C1 segment of cervical spinal cord (tissue), 14 donors: ENCODE measurements at places on chromosomes 1 and 21.

- DNase-seq: no peak
Measured at GRCh38 chr1:248842781-248843331, 4.8 kb downstream of the ZNF672 start.

- DNase-seq: no peak
Measured at GRCh38 chr1:40530735-40531380, 579 bp upstream of the ZNF684 start.

DNA sequence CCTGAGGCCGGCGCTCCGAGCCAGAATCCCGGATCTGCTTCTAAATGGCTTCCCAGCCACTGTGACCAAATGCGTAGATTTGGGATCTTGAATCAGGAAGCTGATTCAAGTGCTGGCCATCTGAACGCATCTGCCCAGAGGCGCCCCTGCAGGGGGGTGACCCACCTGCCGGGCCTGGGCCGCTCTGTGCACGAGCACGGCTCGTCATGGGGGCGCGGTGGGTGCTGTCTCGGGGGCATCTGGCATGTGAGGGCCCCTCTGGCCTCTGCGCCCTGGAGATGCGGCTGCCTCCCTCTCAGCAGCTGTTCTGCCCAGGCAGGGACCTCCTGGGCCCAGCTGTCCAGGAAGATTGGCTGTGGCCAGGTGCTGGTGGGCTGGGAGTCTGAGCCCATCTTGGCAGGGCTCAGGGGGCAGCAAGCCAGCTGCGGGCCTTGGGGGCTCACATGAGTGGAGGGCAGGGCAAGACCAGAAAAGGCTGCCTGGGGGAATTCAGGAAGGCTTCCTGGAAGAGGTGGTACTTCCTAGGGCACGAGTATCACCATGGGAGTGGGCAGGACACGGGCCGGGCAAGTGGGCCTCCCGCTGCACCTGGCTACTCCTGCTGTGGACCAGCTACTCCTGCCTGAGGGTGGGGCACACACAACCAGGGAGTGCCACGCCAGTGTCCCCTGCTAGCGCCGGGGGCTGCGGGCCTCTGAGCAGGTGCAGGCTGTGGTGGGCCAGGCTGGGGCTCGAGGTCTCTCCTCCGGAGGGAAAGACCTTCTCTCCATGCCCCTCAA lies 25.1 kb downstream of the PLCH2 start:
- DNase-seq: no peak

DNA sequence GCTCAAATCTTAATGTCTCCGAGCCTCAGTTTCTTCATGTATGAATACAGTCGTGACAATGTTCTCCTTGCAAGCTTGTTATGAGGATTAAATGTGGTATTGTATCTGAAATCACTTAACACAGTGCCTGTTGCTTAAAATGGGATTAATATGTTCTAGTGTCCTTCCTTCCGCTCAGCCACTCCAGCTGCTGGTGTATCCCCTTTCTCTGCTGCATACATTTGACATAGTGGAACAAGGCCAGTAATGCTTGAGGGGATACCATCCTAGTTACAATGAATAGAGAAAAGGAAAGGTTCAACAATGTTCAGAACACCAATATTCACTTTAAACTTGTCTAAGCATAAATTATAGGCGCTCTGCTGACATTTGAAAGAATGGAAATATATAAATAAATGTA lies 64.0 kb downstream of the PROX1 start:
- no peak for DNase-seq

GRCh38 chr1:112711670-112712069 lies 3.5 kb downstream of the PPM1J start:
- DNase-seq: no peak

- no peak for DNase-seq
Measured at GRCh38 chr1:90591970-90592356, 125.1 kb downstream of the BARHL2 start.

DNA sequence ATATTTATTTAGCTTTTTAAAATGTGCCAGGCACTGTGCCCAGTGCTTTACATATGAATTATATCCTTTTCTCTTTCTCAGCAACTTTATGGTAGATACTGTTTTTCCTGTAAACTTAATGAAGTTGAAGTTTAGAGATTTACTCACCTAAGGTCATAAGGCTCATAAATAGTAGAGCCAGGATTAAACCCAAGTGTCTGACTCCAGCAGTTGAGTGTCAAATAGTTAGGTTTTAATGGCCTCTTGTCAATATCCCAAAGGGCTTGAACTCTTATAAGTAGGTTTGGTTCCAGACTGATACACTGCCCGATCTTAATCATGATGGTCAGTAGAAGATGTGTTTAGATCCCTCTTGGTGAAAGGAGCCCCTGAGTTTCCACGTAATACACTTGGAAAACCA lies 37.8 kb downstream of the RABGAP1L start:
- DNase-seq: no peak

- DNase-seq: no peak
Measured at GRCh38 chr1:211628417-211628816, 47.0 kb downstream of the NEK2 start.

DNA sequence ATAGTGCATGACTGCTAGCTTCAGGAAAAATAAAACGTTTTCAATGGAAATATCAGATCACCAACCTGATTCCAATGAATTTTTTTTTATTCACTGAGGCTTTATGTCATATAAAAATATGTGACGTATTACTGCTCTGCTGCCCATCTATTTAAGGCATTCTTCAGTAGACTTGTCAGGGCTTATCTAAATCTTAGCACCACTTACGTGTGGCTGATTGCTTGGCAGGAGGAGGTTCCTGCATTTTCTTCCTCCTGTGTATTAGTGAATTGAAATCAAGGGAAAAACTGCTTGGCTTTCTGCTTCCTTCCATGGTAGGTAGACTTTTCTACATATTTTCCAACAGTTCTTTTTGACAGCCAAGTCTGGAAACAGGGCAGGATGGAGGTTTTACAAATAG lies 80.3 kb downstream of the ROR1 start:
- DNase-seq: no peak

DNA sequence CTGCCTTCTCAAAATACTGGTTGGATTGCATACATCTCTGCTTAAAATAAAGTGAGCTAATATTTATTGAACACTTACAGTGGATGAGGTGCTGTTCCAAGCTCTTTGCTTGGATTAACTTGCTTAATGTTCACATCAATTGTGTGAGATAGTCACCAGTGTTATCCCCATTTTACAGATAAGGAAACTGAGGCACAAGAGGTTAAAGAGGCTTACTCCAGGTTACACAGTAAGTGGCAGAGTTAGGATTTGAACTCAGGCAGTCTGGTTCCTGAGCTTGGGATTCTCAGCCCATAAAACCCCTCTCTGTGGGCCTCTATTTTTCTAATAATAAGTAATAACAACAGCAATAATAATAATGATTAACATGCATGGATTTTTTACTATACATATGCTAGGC lies 13.6 kb upstream of the FAAH start:
- DNase-seq: no peak

- DNase-seq: no peak
Measured at GRCh38 chr1:214581785-214582184, 21.2 kb upstream of the CENPF start.

DNA sequence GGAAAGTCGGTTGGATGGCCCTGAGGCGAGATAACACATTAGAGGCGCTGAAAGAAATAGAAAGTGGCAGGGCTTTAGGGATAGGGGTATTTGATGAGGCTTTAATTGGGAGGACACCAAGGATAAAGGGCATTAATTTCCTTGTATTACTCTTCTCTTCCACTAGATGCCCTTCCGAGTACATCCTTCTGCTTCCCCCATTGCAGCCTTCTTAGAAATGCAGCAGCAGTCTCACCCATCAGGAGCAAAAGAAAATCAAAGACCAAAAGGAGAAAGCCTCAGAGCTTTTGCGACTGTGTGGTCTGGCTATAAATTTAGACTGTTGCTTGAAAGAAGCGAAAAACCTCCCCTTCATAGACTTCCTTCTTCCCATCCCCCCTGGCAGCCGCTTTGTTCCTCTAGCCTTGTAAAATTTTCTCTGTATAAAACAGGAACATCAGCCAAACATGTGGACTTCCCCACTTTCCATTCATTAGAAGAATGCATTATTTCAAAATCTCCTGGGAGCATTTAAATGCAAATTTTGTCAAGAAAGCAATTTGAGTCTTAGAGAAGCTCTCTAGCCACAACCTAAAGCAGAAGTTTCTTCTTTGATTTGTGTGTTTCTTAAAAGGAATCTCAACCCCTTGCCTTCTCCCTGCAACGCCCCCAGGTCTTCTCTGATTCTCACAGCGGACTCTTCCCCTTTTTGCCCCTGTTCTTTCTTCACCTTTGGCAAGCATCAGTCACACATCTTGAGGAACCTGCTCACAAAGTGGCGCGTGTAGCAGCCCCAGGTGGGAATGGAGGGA lies 76.6 kb downstream of the NDUFS5 start:
- peak; percentile 44 for DNase-seq

- no peak for DNase-seq
Measured at GRCh38 chr1:240831191-240831631, 219.3 kb upstream of the GREM2 start.

- DNase-seq: no peak
Measured at GRCh38 chr21:44455524-44456213, 359 bp downstream of the LRRC3 start.

DNA sequence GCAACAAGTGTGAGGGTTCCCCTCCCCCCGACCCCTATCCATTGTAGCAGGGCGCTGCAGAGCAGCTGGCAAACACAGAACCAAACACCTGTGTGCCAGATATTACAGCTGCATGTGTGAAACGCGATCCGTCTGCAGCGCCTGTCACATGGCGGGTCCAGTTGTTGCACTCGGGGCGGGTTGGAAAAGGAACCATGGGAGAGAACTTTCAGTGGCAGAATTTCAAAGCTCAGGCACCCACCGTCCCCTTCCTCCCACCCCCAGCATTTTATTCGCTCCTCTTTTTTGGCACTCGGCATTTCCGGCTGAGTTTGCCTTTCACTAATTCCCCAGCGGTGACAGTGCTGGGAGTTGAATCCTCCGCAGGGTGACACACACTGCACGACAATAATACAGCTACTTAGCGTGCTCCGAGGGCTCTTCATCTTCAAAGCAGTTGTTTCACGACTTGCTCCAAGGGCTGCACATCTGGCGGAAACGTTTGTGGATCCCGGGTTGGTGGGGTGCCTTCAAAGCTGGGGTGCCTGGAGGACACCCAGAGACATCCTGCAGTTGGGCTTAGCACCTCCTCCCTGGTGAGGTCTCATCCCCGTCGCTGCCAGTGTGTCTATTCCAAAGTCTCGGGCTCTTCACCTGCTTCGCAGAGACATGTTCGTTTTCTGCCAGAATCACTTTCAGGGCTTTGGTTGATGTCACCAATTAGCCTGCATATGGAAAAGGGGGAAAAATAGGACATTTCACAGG lies 180.7 kb downstream of the ZBTB18 start:
- no peak for DNase-seq

DNA sequence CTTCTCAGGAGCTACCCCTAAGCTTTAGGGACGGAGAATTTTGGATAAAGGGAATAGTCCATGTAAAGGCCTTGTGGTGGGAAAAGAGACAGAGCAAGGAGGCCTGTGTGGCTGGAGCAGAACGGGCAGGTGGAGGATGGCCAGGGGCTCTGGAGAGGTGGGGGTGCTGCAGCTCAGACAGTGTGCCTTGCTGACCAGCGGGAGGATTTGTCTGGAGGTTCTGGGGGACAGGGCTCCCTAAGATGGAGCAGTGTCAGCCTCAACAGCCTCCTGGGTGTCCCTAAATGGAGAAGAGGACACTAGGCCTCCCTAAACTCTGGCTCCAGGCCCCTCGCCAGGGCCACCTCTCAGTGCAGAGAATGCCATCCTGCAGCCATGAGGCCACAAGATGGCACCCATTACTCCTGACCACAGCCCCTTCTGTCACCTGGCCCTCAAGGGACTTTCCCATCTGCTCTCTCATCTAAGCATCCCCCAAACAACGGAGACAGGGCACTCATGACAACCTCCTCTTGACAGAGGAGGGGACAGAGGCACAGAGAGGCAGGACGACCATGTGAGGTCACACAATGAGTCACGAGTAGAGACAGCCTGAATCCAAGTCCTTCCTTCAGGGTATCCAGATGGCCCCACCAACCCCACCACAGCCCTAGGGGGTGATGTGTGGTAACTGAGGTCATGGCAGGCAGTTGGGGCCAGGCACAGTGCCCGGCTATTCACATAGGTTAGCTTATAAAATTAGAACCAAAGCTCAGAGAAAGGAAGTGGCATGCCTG lies 94.7 kb downstream of the DMRTB1 start:
- no peak for DNase-seq

- DNase-seq: no peak
Measured at GRCh38 chr1:13523780-13524477, 10.1 kb upstream of the LRRC38 start.

DNA sequence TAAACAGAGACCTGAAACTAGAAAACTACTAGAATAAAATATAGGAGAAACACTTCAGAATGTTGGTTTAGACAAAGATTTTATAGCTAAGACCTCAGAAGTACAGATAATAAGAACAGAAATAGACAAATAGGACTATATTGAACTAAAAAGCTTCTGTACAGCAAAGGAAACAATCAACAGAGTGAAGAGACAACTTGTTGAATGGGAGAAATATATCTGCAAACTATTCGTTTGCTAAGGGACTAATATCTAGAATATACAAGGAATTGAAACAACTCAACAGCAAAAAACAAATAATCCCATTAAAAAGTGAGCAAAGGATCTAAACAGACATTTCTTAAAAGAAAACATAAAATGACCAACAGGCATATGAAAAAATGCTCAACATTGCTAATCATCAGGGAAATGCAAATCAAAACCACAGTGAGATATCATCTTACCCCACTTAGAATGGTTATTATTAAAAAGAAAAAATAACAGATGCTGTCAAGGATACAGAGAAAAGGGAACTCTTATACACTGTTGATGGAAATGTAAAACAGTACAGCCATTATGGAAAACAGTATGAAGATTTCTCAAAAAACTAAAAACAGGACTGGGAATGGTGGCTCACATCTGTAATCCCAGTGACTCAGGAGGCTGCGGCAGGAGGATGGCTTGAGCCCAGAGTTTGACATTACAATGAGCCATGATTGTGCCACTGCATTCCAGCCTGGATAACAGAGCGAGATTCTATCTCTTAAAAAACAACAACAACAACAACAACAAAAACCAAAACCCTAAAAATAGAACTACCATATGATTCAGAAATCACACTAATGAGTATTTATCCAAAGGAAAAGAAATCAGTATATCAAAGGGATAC lies 37.3 kb upstream of the ZSWIM5 start:
- DNase-seq: no peak

DNA sequence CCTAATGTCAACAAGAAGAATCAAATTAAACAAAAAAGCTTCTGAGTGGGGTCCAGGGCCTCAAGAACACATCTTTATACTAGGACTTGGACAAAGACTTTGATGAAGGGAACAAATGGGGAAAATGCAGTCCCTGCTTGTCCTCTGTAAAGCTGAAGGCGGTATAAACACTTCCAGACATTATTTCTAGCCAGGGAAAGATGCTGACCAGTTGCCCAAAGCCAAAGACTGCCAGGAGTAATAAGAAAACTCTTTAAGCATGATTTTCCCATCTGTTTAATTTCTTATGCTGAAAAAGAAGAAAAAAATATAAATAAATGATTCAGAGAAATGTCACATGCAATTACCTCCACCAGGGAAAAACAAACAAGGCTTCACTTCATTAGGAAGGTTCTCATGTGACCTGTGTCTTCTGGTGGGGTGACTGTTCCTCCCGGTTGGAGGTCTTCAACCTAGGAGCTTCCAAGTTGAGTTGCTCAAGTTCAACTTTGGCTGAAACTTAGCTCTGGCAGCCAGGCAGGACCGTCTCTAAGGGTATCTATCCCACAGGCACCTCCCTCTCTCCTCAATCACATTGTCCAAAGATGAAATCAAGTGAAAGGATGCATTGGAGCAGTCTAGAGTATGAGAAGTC lies 65.2 kb upstream of the KCNE2 start:
- no peak for DNase-seq

GRCh38 chr1:200880212-200880611 lies 7.4 kb downstream of the GPR25 start:
- no peak for DNase-seq

GRCh38 chr21:45129189-45129923 lies 55.0 kb downstream of the ADARB1 start:
- no peak for DNase-seq
